ENCODE measurements at places on chromosomes 5 and 9.

DNA sequence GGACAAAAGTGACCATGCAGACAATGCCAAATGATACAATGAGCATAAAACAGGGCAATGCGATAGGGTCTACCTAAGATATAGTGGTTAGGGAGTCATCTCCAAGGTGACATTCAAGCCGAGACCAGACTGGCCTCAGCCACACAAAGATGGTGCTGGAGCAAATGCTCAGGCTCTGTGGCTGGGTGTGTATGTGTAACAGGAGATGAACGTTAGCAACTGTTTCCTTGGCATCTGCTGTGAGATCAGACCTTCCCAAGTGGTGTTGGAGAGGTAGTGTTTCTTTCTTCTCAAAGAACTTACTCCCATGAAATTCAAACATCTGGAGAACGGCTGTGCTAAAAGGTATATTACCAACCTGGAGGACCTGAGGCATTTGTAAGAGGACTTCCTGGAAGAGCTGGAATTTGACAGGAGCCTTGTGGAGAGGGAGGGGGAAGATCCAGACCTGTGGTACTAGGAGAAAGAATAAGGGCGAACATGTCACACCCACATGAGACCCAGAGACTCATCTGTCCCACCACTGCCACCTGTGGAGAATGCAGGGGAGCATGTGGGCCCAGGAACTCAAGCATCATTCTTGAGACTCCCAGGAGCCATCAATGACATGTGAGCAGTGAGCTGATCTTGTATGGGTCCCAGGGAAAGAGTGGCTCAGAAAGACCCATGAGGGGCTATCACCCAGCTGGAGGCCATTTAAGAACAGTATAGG lies 21.4 kb upstream of the ANXA6 start:
- peak; percentile 4 for DNase-seq

GRCh38 chr9:20837166-20837565 lies 153.1 kb downstream of the FOCAD start:
- DNase-seq, result no peak

GRCh38 chr5:42620579-42621216 lies 135.9 kb upstream of the CCDC152 start:
- no peak for DNase-seq

GRCh38 chr5:41270423-41271251 lies 57.3 kb upstream of the C6 start:
- no peak for DNase-seq

DNA sequence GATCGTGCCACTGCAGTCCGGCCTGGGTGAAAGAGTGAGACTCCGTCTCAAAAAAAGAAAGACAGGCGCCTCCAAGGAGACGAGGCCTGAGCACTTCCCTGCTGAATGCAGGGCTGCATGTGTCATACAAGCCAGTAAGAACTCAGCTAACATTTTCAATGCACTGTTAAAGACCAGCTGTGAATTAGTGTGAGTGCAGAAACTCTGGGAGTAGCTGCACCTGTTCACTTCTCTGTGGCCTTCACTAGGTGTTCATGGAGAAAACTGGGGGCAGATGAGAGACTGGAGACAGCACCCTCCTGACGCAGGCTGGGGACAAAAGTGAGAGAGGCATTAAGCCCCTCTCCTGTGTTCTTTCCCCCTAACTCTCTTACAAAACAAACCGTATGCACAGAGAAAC lies 41.8 kb downstream of the FBXO10 start:
- DNase-seq, result no peak

DNA sequence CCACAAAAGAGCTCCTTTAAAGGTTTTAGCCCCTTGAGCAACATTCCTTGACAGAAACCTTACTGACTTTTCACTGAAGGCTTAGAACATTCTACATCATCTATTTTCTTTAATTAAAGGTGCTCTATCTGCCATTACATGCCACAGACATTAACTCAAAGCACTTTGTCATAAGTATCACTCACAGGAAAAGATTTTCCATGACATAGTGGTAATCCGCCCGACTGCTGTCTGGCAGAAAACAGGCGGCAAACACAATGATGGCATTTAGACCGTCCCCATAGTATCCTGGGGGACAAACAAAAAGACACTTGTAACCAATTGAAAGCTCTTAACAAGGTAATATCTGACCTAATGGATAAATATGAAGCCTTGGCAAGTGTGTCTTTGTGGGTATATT lies 126.2 kb upstream of the PCA3 start:
- no peak for DNase-seq

GRCh38 chr9:80382211-80382891 lies 810.6 kb downstream of the TLE4 start:
- DNase-seq, result no peak

- no peak for DNase-seq
Measured at GRCh38 chr5:148335259-148335658, at the start of gene SPINK9. SPINK9 (plus strand) TSS chr5:148335559; CDS start chr5:148335614, 55 bp downstream.

- no peak for DNase-seq
Measured at GRCh38 chr5:54259090-54259489, 51.3 kb downstream of the ARL15 start.

DNA sequence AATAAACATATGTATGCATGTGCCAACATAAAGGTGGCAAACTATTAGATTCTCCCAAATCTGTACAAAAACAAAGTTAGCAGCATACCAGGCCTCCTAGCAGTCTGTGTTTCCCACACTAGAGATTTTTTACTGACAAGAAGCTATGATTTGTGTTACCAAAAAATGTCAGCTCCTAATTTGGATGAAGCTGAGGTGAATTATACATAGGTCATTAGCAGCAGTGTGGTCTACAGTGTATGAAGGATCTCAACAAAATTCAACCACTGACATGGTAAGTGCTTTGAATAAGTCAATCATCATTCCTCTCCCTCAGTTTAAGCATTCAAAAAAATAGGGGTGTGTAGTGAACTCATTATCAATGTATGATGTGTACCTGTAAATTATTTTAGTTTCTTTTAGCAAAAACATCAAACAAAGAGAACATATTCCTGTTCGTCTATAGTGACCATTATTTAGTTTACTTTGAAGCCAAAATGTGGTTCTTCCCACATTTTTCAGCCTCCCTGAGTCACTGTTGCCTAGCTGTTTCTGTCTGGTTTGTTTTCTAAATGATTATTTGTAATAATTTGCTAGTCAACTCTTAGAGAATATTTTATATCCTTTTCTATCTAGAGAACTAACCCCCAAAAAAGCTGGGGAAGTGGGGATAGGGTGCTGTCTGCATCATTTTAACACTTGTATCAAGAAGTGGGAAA lies 52.1 kb upstream of the RGMB start:
- no peak for DNase-seq

DNA sequence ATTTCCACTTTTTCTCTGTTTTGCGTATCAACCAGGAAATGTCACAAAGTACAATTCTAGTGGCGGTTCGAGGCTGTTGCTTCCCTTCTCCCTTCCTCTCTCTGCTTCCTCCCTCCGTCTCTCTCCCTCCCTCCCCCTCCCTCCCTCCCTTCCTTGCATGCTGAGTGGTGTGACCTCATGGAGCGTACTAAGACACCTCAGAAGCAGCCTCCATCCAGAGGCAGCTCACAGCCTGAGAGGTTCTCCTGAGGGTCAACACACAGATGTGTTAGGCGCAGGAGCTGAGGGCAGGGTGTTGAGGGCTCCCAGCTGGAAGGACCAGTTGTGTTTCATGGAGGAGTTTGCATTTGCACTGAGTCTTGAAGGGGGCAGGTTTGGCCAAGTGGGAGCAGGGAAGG lies 57.7 kb downstream of the COL5A1 start:
- DNase-seq, result no peak

DNA sequence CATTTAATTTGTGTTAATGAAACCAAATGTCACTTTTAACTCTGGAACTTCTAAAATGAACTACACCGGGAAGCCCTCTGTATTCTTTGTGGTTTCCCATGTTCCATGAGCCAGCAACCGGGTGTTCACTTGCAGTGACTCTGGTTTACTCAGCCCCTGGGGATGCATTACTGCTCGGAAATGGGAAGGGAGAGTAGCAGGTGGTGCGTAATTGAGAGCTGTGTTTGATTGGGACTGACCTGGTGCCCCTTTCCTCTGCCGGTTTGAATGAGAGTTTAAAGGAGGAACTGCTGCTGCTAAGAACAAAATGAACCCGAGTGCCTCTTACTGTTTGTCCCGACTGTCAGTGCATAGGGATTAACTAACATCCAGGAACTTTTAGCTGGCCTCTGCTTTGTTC lies 100.1 kb upstream of the DHFR start:
- no peak for DNase-seq

- DNase-seq, result no peak
Measured at GRCh38 chr9:5073701-5074100, 88.6 kb downstream of the JAK2 start.

GRCh38 chr9:126109575-126109974 lies 217.1 kb upstream of the MVB12B start:
- no peak for DNase-seq

DNA sequence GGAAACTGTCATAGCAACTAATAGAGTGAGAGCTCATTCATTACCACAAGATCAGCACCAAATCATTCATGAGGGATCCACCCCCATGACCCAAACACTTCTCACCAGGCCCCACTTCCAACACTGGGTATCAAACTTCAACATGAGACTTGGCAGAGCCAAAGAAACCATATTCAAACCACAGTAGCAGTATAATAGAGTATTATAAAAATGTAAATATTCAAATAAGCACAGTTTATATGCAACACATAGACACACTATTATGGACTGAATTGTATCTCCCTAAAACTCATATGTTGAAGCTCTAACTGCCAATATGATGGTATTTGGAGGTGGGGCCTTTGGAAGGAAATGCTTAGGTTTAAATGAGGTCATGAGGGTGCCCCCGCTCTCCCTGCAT lies 240.5 kb downstream of the CWC27 start:
- DNase-seq, result no peak

- no peak for DNase-seq
Measured at GRCh38 chr5:138651058-138651766, 76.0 kb upstream of the HSPA9 start.

GRCh38 chr9:36625006-36625615 lies 52.4 kb downstream of the MELK start:
- peak; percentile 21 for DNase-seq
